ENCODE measurements at places on chromosomes 1 and 21. TPM values are rescaled to one million over a fixed set of nuclear protein-coding genes. Genes with fewer than 3 reads are reported as not detected.

GRCh38 chr1:40316595-40317393 is at the start of gene COL9A2:
TSS of gene COL9A2 (minus strand) at chr1:40317286. CDS start at chr1:40317197, 89 bp downstream.
- peak; percentile 52 for ATAC-seq

GRCh38 chr1:40404670-40405462 is 31.3 kb downstream of the SMAP2 start:
- ATAC-seq, result no peak

DNA sequence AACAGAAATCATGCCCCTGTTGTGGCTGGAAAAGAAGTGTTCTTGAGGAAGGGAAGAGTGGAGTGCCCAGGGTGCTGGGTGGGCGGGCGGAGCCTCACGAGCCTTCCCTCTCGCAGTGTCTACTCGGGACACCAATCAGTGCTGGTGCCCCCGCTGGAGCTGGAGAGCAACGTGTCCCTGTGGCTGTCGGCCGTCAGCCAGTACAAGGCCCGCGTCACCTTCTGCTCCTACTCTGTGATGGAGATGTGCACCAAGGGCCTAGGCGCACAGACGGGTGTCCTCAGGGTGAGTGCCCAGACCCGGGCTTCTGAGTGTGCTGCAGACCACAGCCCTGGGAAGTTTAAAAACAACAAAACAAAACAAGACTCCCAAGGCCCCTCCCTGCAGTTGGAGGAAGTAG is 47.4 kb downstream of the S100B start:
- no peak for ATAC-seq

DNA sequence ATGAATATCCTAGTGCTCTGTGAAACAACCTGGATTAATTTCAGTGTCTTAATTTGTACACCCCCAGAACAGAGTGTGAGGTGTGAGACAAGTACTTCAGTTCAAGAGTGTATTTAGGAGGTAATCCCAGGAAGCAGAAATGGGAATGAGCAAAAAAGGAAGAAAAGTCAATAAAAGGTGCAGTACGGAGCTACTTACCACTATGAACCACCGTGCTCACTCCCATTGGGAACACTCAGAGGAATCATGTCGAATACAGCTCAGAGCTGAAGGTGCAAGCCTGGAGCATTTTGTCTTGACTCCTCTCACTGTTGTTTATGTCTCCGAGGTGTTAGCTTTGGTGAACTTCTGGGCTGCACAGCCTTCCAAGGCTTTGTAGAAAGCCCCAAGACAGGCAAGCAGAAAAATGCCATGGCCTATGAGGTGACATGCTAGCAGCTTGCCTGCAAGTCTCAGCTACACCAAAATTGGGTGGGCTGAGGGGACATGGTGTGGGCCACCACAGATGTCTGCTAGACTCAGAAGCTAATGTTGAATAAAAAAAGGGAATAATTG is 7.4 kb upstream of the SVBP start:
- ATAC-seq, result no peak

- ATAC-seq, result no peak
Measured at GRCh38 chr1:6130036-6130435, 50.1 kb downstream of the CHD5 start.

- ATAC-seq, result no peak
Measured at GRCh38 chr21:38830671-38831525, 25.2 kb downstream of the ETS2 start.

- no peak for ATAC-seq
Measured at GRCh38 chr1:204868340-204868700, 2.3 kb upstream of the NFASC start.

DNA sequence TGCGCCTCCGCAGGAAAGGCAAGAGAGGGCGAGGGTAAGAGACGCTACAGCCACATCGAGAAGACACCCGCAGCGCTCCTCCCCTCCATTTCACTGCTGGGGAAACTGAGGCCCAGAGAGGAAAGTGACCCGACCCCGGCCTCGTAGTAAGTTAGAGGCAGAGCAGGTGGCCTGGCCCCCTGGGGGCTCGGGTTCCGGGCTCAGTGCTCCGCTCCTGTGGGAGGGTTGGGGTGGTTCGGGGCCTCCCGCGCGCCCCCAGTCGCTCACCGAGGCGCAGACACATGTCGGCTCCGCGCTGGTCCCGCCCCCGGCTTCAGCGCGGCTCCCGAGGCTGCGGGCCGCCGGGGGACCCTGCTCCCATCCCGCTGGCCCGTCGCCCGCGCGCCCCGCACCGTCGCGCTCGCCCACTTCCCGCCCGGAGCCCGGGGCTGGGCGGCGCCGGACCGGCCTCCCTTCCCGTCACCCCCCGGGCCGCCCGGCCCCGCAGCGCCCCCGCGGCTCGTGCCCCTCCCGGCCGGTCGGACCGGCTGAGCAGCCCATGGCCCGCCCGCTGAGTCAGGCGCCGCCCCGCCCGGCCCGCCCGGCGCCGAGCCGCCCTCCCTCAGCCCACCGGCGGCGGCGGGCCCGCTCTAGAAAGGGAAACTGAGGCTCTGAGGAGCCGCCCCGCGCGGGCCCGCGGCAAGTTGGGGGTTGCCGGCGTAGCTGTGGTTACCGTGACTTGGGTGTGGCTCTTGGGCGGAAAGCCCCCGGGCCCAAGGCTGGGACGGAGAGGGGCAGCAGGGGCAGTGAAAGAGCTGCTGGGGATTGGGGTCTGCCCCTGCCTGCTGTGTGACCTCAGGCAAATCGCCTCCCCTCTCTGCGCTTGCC is at the start of gene TMEM54:
Gene TMEM54, minus strand, starts transcription at position 434 of the 867 bp plus-strand sequence. Its CDS starts 151 bp downstream, at position 283.
- ATAC-seq, result peak; percentile 56

- ATAC-seq, result no peak
Measured at GRCh38 chr1:203536980-203537455, 43.1 kb downstream of the OPTC start.

DNA sequence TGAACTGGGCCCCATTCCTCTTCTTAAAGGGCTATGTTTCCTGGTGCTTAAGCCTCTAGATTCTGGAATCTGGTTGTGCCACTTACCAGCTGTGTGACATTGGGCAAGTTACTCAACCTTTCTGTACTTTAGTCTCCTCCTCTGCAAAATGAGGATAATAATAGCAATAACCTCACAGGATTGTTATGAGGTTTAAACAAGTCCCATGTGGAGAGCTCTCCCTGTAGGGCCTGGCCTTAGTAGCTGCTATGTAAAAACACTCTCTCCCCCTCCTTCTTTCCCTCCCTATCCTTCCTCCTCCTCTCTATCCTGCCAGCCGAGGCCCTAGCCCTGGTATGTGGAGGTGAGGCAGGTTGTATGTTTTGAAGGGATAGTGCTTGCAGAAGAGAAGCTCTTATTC is 8.2 kb upstream of the PEAR1 start:
- no peak for ATAC-seq

DNA sequence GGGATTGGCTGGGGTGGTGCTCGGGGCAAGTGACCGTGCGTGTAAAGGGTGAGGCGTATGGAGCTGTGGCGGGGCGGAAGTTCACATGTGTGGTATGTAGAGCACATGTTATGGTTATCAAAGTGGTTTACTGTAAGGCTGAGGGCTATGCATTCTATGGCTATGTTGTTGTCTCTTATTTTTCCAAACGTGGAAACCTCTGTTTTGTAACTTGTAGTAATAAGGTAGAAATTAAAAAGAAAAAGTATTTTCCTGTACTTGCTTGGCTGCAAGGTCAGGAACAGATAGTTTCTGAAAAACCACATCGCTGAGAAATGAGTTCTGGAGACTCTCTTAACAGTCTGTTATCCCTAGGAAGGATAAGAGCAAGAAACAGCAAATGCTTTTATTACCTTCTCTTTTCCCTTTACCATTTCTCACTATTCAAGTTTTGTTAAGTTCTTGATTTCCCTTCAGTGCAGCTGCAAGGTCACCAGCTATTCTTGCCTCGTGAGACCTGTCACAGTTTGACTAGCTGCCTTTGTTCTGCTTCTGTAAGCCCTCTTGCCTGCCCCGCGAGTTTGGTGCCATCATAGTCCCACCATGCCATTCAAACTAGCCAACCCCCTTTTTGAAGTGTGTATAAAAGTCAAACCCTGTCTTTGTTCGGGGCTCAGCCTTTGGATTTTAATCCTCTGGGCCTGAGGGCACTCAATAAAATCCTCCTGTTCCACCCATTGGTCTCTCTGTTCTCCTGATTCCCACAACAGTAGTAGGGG is 9.5 kb downstream of the RNU1-2 start:
- ATAC-seq, result peak; percentile 82

DNA sequence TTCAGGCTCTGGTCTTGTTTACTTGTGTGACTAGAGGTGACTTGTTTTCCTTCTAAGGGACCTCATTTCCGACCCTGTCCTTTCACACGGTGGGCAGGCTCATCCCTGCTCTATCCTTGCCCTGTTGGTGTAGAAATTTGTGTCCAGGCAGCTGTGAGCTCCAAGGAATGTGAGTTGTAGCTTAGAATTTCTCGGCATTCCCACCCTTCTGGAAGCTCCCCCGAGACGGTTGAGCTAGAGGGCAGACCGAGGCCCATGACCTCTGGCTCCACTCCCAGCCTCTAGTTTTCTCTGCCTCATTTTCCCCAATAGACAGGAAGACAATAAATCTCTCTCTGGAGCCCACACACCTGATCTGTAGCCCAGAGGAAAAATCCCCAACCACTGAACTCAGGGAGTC is 100.9 kb downstream of the NAV1 start:
- ATAC-seq, result no peak

- ATAC-seq, result no peak
Measured at GRCh38 chr1:210731193-210731592, 402.5 kb downstream of the HHAT start.

- ATAC-seq, result peak; percentile 67
Measured at GRCh38 chr1:11645670-11646265, 8.5 kb downstream of the FBXO2 start.

DNA sequence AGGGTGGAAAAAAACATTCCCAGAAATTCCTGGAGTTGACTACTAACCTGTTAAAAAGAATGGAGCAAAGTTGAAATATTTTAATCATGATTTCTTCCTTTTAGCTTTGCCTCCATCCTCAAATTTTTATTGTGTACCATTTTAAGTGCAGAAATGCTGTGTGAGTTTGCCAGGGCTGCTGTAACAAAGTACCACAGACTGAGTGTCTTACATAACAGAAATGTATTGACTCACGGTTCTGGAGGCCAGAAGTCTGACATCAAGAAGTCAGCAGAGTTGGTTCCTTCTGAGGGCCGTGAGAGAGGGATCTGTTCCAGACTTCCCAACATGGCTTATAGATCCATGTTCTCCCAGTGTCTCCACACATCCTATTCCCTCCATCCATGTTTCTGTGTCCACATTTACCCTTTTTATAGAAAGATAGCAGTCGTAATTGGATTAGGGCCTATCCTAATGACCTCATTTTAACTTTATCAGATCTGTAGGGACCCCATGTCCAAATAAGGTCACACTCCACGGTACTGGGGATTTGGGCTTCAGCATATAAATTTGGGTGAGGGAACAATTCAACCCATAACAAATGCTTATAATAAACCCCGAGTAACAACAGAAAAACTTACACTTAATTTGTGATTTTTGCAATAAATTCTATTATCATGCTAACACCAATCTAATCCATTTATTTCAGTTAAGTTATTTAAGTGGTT is 12.7 kb downstream of the SNX7 start:
- ATAC-seq, result no peak

- peak; percentile 16 for ATAC-seq
Measured at GRCh38 chr21:33205476-33205875, 24.3 kb upstream of the IFNAR2 start.

DNA sequence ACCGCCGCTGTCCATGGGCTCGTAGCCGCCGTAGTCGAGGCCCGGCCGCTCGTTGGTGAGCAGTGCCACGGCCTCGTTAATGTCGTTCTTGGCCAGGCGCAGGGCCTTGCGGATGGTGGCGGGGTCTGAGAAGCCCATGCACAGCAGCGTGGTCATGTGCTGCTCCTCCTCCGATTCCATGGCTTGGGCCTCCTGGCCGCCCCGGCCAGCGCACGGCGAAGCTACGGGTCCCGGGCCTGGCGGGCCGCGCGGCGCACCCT is 300 bp downstream of the USP24 start:
- peak; percentile 34 for ATAC-seq

- peak; percentile 16 for ATAC-seq
Measured at GRCh38 chr21:35025206-35026152, 23.6 kb downstream of the RUNX1 start.

DNA sequence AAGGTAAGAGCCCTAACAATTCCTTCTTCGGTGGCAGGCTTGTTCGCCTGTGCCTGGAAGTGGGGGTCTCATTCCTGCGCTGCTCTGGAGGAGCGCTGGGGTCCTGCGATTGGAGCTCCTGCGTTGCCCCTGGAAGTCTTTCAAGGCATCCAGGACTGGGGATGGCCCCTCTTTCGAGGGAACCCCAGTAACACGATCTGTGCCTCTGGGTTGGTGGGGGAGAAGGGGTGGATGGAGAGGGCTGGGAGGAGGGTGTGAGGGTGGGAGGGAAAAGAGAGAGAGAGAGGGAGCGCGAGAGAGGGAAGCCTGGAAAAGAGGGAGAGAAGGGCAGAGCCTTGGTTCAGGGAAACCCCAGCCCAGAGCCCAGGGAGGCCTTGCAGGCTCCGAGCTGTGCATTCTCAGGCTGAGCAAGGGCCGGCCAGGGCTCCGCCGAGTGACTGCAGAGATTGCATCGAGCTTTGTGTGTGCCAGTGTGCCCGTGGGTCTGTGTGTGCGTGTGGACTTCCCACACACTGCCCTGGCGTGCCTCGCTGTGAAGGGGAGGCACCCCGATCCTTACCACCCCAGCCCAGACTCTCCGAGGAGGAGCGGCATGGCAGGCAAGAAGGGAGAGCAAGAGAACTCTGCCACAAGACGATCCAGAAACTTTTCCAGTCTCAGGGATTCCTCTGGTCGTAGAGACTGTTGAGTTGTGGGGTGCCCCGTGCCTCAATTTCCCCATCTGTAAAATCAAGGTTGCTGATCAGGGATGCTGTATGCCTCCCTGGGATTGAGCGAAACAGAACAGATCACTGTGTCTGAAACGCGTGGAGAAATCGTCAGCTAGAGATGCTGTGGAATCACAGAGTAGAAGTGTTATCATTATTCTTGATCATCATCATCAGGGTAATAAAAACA is 619 bp downstream of the BCL9 start:
- ATAC-seq, result peak; percentile 1

GRCh38 chr1:47024141-47024801 is 802 bp downstream of the CYP4X1 start:
- no peak for ATAC-seq

- no peak for ATAC-seq
Measured at GRCh38 chr21:16002874-16003466, 273.2 kb downstream of the USP25 start.

- no peak for ATAC-seq
Measured at GRCh38 chr1:88302843-88303486, 381.1 kb upstream of the PKN2 start.

DNA sequence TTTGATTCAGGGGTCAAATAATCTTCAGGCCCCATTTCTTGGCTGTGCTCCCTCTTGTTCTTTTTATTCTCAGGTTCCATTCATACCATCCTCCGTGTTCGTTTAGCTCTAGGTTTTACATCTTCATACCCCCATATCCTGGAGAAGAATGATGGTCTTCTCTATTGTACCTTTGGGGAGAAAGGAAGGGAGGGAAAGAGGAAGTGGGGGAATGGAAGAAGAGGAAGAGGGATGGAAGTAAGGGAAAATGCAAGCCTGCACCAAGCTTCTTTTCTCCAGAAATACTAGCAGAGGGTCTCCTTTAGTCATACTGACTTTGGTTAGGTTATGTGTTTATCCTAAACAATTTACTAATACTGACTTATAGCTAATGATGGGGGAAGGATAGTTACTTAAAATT is 52.4 kb downstream of the FNBP1L start:
- ATAC-seq, result no peak

Gene NAV1
- 1.3 TPM for total RNA-seq

Gene ADGRL2
- total RNA-seq, result not detected

Gene AMY2B
- total RNA-seq, result 14.6 TPM

Gene DDX59
- total RNA-seq, result 23.6 TPM

Gene KIAA1614
- total RNA-seq, result 0.19 TPM

Gene SUSD4
- 0.42 TPM for total RNA-seq

Gene ZNF644
- 57.9 TPM for total RNA-seq

Gene S100A14
- total RNA-seq, result 0.71 TPM

Gene CYP4A11
- total RNA-seq, result not detected

Gene KIF26B
- total RNA-seq, result not detected

Gene ARHGEF10L
- total RNA-seq, result not detected

Gene MATN1
- total RNA-seq, result 0.26 TPM

Gene UBL4B
- total RNA-seq, result not detected

Gene PLA2G2C
- 0.06 TPM for total RNA-seq

All from activated T-helper 17 cell treated with anti-CD3 and anti-CD28 coated beads, Interleukin-2, amount 50 U/mL, for 72 hours (primary cell).